Caco-2 (cell line): ENCODE measurements at places on chromosomes 7 and 10. TPM values are rescaled to one million over a fixed set of nuclear protein-coding genes. Genes with fewer than 3 reads are reported as not detected.
A peak's percentile ranks its signal among the peaks of the same experiment; 100 is the strongest.

GRCh38 chr7:108093341-108093740, 36.8 kb downstream of the LAMB4 start:
- DNase-seq = no peak

Gene SKIDA1
- 5.7 and 6.3 TPM in 2 replicates for total RNA-seq

DNA sequence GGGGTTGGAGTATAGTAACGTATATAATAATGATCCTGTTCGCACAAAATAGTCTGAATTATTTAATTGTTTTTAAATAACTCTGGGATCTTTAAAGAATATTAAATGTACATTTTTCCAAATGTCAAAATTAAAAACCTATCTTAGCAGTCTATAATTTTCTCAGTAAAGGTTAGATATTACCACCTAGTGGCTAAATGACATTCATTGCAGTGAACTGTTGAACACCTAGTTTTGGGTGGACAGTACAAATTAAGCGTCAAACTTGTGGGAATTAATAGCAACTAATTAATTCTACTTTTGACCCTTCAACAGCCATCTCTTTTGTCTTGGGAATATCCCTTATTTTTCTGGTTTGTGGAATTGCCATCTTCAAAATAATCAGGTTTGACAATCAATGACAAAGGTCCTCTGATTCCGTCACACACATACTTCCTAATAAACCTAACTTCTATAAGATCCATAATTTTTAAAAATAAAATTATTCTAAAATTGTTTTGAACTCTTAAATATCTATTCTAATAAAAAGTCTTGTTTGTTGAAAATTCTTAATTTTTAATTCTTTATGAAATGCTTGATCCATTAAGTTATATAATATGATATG, 165.7 kb downstream of the SEMA3D start:
- DNase-seq = no peak

GRCh38 chr7:51067258-51067657, 249.4 kb downstream of the COBL start:
- no peak for DNase-seq

- peak; percentile 62 for DNase-seq
Observed at GRCh38 chr10:94315975-94316464, 46.7 kb downstream of the NOC3L start.

GRCh38 chr10:25766687-25767221, 167.3 kb upstream of the MYO3A start:
- DNase-seq = no peak

Gene AGAP5
- 14.3 and 16.7 TPM in 2 replicates for total RNA-seq

DNA sequence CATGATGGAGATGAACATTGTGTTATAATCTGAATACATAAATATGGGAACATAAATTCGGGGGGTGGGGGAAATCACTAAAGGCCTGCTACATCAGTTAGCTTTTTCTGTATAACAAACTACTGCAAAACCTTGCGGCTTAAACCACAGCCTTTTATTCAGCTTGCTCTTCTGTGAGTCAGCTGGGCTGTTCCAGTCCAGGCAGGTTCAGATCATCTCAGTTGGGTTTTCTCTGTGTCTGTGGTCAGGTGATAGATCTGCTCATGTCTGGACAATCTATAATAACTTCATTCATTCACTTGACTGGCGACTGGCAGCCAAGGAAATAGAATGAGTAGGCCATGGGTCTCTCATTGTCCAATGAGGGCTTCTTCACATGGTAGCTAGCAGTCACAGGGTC, 23.5 kb downstream of the HTR7 start:
- no peak for DNase-seq

Gene C10orf143
- total RNA-seq = 0.54 TPM in 1 of 2 replicates, not detected in the other

DNA sequence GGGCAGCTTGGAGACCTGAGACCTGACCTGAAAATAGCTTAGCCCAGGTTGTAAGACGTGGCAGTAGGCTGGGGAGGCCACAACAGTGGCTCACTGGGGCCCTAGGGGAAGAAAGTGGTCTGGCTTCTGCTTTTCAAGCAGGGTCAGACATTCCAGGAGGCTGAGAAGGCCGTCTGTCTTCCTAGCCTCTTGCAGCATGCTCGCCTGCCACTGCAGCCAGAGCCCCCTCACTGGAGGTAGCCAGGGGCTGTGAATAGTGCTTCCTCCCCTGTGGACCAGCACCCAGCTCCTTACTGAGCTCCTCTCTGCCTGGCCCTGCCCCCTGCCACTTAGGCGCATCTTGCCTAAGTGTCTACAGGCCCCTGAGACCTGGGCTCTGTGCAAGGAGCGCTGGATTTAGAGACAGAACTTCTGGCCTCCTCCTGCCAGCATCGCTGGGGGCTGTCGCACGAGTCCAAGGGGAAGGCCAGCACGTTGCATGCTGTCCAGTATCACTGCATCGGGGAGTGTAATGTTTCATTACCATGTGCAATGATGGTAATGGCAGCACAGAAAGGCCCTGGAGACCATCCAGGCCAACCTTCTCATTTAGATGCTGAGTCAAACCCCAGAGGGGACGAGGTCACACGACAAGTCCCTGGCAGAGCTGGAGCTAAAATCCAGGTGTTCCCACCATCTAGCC, 12.7 kb downstream of the ZMIZ1 start:
- DNase-seq = no peak

GRCh38 chr7:74092964-74093471, 9.4 kb downstream of the LIMK1 start:
- no peak for DNase-seq

GRCh38 chr7:95424716-95425115, 10.1 kb downstream of the PON2 start:
- DNase-seq = no peak

- DNase-seq = no peak
Observed at GRCh38 chr7:150621376-150621775, 10.8 kb downstream of the GIMAP6 start.

- DNase-seq = peak; percentile 92
Observed at GRCh38 chr10:78047314-78047891, 13.7 kb downstream of the RPS24 start.

Gene NXPH1
- total RNA-seq = 1.2 and 3.1 TPM in 2 replicates

- DNase-seq = no peak
Observed at GRCh38 chr7:84176716-84177115, 17.9 kb downstream of the SEMA3A start.

- no peak for DNase-seq
Observed at GRCh38 chr7:132440151-132440550, 136.1 kb downstream of the PLXNA4 start.

GRCh38 chr10:103153302-103154197, 39.5 kb downstream of the NT5C2 start:
- no peak for DNase-seq

GRCh38 chr10:124955243-124955642, 13.3 kb downstream of the ZRANB1 start:
- DNase-seq = no peak

- no peak for DNase-seq
Observed at GRCh38 chr7:42262964-42263363, 26.0 kb upstream of the GLI3 start.

Gene CCL24
- total RNA-seq = not detected in 2 replicates

DNA sequence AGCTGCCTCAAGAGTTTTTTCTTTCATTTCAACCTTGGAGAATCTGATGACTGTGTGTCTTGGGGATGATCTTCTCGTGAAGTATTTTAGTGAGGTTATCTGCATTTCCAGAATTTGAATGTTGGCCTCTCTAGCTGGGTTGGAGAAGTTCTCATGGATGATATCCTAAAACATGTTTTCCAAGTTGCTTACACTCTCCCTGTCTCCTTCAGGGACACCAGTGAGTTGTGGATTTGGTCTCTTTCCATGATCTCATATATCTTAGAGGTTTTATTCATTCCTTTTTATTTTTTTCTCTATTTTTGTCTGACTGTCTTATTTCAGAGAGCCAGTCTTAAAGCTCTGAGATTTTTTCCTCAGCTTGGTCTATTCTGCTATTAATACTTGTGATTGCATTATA, 282.3 kb upstream of the CSTF2T start:
- DNase-seq = no peak

Gene ANKRD61
- 0.32 TPM in 1 of 2 replicates, not detected in the other for total RNA-seq

- DNase-seq = no peak
Observed at GRCh38 chr7:22422831-22423615, 66.1 kb upstream of the RAPGEF5 start.

Gene TRUB1
- 18.9 and 22.0 TPM in 2 replicates for total RNA-seq

- DNase-seq = peak; percentile 16
Observed at GRCh38 chr7:66913118-66914037, 7.6 kb upstream of the TMEM248 start.

Gene AVL9
- total RNA-seq = 39.7 and 41.0 TPM in 2 replicates

Gene IL15RA
- total RNA-seq = 0.46 and 0.66 TPM in 2 replicates

- DNase-seq = no peak
Observed at GRCh38 chr10:104867966-104868598, 227.0 kb downstream of the SORCS3 start.

DNA sequence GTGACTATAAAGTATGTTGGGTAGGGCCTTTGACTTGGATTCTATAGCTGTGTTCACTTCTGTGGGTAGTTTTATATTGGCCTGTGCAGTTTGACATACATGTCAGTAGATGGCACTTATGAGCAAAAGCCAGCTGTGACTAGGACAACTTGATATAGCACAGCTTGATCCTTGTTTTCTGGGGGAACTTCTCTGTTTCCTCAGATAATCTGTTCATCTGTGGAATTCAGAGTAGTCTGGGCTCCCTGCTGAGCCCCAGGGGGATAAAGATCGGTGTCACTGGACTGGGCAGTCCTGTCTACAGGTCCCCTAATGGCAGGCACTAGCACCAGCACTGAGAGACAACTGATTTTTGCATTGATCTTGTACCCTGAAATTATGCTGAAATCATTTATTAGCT, 25.4 kb downstream of the CYP2C9 start:
- DNase-seq = peak; percentile 53

GRCh38 chr7:94245500-94245899, 149.2 kb upstream of the COL1A2 start:
- no peak for DNase-seq

DNA sequence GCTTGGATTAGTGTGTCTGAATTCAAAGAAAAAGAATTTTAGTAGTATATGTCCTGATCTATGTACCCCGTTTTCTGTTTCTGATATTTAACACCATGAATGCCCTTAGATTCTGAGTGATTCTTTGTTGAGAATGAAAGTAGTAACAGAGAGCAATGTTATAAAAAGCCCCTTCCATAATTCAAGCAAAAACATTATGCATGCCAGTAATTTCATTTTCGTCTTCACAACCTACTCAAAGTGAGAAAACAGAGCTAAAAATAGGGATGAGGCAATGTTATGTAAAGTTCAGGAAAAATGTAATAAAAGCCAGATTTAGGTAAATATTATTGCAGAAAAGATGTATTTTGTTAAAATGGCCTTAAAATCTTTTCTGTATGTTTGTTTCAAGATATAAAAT, 28.1 kb downstream of the PTPRZ1 start:
- DNase-seq = no peak

GRCh38 chr10:32077896-32078485, 21.8 kb upstream of the KIF5B start:
- DNase-seq = no peak

DNA sequence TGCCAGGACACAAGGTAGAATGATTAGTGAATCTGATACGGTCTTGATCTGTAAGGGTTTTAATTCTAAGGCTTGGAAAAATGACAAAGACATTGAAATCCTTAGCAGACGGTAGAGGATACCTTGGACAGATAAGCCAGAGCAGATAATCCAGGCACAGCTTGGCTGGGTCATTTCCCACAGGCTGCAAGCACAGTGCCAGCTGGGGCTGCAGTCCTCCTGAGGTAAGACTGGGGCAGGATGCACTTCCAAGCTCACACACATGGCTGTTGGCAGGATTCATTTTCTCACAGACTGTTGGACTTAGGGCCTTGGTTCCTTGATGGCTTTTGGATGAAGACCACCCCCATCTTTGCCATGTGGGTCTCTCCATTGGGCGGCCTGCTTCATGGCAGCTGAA, 63.2 kb upstream of the BMPER start:
- no peak for DNase-seq

DNA sequence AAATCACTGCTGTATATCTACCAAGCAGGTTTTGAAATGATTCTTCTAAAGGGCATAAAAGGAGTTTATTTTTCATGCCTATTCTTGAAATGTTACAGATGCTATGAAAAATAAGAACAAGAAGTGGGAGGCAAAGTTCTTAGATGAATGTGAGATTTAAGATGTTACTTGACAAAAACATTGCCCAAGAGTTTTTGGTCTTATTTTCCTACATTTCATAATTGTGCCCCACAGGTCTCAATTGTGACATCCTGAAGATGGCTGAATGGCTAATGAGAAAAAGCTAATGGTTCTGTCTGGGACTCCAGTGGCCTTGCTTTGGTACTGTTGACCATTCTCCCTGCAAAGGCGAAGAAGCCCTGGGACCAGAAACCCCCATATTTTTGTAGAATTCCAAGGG, 43.0 kb upstream of the IFRD1 start:
- no peak for DNase-seq

Gene GALNT17
- not detected in 2 replicates for total RNA-seq

Gene EFCAB10
- not detected in 2 replicates for total RNA-seq

Gene TFEC
- 38.3 and 45.1 TPM in 2 replicates for total RNA-seq

- DNase-seq = no peak
Observed at GRCh38 chr10:3765146-3765545, 19.9 kb downstream of the KLF6 start.

DNA sequence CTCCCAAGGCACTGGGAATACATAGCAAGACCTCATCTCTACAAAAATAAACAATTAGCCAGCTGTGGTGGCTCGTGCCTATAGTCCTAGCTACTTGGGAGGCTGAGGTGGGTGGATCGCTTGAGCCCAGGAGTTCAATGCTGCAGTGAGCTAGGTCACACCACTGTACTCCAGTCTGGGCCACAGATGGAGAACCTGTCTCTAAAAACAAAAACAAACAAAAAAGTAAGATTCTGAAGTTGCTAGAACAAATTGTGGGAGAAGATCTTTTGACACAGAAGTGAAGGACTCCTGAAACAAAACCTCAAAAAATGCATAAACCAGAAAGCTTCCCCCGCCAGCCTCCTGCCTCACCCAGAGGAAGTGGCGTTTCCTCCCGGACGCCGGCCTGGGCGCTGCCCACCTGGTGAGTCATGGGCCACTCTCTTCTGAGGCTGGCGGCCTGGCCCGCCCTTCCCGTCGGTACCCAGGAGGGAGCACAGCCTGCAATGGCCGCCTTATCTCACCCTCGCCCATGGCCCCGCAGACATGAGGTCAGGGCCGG, 25.4 kb upstream of the ELN start:
- DNase-seq = no peak

Gene NKX1-2
- total RNA-seq = 2.0 and 2.8 TPM in 2 replicates

GRCh38 chr10:74589851-74590250, 236.5 kb upstream of the KAT6B start:
- DNase-seq = no peak

DNA sequence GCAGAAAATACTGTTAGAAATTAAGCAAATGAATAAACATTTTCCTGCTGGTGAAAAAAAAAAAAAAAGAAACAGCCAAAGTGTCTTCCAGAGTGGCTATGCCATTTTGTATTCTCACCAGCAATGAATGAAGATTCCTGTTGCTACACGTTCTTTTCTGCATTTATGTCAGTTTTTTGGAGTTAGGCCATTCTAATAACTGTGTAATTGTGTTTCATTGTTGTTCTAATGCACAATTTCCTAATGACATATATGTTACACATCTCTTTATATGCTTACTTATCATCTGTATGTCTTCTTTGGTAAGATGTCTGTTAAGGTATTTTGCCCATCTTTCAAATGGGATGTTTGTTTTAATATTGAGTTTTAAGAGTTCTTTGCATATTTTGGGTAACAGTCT, 213.7 kb downstream of the ITGB1 start:
- no peak for DNase-seq
